Gastroesophageal sphincter (tissue), 4 donors: ENCODE measurements at places on chromosomes 16 and 17. TPM values are rescaled to one million over a fixed set of nuclear protein-coding genes. Genes with fewer than 3 reads are reported as not detected.
A peak's percentile ranks its signal among the peaks of the same experiment; 100 is the strongest.

- no peak for ATAC-seq
Measured at GRCh38 chr17:5065227-5065744, 13.0 kb upstream of the ZFP3 start.

DNA sequence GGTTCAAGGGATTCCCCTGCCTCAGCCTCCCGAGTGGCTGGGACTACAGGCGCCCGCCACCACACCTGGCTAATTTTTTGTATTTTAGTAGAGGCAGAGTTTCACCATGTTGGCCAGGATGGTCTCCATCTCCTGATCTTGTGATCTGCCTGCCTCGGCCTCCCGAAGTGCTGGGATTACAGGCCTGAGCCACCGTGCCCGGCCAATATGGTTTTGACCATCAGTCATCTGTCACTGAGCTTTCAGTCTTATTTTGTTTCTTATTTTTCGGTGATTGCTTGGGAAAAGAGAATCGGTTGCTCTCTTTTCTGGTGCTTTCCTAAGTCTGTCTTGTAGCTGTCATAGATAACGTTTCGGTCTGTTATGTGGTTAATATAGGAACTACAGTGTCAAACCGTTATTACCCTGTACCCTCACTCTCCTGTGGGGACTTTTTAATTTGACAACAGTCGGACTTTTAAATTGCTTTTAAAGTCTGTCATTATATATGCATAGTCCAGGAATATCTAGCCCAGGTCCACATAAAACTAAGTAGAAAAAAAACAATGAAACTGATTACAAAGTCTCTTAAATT is 453.4 kb downstream of the KCNJ18 start:
- ATAC-seq: no peak

- peak; percentile 60 for ATAC-seq
Measured at GRCh38 chr17:42405963-42406495, 17.0 kb downstream of the CAVIN1 start.

DNA sequence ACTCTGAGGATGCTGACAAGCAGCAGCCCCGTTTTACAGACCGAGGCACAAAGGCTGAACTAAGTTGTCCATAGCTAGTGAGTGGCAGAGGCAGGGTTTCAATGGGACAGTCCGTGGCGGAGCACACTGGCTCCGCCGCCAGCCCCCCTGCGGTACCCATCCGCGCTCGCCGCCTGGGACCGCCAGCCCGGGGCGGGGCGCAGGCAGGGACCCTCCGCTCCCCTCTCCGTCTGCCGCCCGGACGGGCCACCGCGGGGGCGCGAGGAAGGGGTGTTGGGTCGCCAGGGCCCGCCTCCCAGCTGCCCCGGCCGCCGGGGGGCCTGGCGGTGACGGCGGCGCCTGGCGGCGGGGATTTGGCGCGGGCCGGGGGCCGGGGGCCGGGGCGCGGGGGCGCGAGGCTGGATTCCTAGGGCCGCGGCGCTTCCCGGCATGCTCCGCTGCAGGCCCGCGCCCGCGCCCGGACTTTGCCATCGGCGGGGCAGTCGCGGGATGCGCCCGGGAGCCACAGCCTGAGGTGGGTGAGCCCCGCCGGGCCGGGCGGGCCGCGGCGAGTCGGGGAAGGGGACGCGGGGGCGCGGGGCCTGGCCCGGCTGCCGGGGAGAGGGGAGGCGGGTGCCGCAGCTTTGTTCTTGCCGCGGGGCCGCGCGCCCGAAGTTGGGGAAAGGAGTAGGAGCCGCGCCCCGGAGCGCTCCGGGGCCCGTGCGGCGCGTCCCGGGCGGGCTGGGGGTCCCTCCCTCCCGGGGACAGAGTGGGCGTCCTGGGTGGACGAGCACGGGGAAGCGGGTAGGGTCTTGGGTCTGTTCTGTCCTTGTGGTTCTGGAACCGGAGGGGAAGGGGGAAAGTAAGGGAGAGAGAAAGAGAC is at the start of gene TMEM98:
TSS of gene TMEM98 (plus strand) at position 430 of the 862 bp plus-strand sequence. CDS start 3,376 bp downstream, outside the sequence.
- peak; percentile 81 for ATAC-seq

DNA sequence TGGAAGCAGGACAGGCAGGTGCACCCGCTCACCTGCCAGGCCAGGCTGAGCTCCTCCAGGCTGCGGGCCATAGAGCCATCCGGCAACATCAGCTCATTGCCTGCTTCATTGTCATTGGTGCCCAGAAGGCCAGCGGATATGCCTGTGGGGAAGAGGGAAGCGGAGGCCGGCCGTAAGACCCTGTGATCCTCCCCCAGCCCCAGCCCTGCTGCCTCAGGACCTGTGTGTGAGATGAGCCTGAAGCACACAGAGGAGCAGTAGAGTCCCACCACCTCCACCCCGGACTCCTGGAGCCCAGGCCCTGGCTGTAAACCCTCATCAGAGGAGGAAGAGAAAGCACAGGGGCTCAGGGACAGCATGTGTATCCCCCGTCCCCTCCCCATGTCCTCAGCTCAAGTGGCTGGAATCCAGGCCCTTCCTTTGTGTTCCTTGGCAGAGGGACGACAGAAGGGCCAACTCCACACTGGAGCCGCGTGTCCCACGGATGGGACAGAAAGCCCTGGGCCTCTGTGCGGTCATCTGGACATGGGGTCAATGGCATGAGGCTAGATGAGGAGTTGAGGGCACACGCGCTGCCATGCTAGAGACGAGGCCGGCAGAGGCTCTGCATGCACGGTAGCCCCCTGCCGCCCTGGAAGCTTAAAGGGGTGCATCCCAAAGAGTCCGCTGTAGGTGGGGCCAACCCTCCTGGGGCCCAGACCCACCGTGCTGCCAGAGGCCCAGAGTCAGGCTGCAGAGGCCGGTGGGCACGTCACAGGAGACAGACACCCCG is 39.1 kb downstream of the RMI2 start:
- no peak for ATAC-seq

- no peak for ATAC-seq
Measured at GRCh38 chr17:3796110-3796821, 4.7 kb downstream of the ITGAE start.

The ABCC3 gene
- 18.7 TPM for total RNA-seq

- no peak for ATAC-seq
Measured at GRCh38 chr17:40597556-40598300, 32.5 kb upstream of the CCR7 start.

DNA sequence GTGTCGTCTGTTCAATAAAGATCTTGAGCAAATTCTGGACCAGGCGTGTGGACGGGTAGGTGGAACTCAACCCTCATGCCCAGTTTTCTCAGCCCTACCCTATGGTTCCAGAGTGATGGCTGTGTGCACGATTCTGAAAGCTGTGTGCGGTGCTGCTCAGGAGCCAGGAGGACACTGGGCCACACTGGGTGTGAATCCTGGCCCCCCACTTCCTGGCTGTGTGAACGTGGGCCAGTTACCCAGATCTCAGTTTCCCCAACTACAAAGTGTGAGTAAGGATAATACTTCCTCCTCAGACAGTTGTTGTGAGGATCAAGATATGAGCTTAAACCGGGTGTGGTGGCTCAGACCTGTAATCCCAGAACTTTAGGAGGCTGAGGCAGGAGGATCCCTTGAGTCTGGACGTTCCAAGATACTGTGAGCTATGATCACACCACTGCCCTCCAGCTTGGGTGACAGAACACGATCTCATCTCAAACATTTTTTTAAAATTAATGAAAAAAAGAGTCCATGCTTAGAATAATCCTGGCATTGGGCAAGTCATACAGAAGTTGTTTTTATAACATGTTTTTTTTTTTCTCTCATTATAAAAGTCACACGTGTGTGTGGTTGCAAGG is 14.7 kb upstream of the MPRIP start:
- ATAC-seq: no peak

DNA sequence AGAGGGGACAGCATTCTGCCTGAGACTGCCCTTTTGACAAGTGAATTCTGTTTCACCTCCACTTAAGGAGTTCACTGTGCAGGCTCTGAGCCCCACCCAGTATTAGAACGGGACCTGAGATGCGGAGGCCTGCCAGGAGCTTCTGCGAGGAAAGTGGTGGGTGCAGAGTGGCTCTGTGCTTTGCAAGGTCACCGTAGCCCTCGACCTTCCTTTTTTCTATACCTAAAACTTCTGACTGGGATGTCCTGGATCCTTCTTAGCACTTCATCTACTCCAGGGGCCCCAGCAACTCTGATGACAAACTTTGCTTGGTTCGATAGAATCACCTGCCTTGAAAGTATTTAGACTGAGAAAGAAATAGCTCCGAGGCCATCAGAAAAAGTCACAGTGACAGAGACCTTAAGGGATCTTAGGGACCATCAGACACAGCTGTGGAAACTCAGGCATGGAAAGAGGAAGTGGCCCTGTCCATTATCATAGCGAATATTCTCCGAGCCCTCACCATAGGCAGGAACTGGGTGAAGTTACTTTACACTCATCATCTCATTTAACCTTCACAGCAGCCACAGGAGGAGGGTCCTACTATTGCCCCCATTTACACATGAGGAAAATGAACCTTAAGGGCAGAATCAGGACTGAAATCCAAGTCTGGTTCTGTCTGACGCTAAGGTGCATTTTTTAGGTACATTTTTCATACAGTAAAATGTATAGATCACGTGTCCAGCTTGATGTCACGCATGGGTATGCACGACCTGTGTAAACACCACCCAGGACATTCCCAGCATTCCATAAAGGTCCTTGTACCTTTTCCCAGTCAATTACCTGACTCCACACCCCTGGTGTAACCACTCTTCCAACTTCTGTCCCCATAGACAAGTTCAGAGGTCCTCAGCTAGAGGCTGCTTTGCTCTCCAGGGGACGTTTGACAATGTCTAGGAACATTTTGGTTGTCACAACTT is 676 bp upstream of the KRT13 start:
- ATAC-seq: no peak
